Neural crest cell (in vitro differentiated cells): ENCODE measurements at places on chromosomes 5 and 9.

- H3K27ac ChIP-seq: no peak overlapping the region
- DNase-seq: no peak
- H3K27me3 ChIP-seq: no peaks in the 10 kb centered on the region
Measured at GRCh38 chr5:172010278-172010677, 3.8 kb upstream of the FBXW11 start.

GRCh38 chr5:168562279-168562678 is 16.9 kb downstream of the PANK3 start:
- H3K27me3 ChIP-seq: no peaks in the 10 kb centered on the region
- no peaks in the 10 kb centered on the region for H3K4me1 ChIP-seq
- H3K36me3 ChIP-seq: peaks cover 13% of the 10 kb centered on the region
- no peak overlapping the region for H3K27ac ChIP-seq

DNA sequence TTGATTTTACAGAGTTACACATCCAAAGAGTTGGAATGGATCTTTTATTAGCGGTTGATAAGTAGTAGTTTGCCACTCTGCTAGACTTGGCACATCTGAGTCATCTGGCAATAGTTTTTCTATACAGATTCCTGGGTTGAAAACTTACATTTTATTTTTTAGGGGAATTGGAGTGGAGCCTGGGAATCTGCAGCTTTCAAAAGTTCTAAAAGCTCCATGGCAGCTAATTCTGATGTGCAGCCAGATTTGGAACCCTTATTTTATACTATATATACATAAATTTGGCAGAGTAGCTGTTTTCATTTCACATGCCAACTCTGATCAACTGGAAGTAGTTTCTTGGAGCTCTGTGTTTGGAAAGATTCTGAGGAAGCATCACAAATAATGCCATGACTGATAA is 715.5 kb downstream of the TLR4 start:
- no peak overlapping the region for H3K27ac ChIP-seq
- H3K4me1 ChIP-seq: peaks cover 7% of the 10 kb centered on the region
- no peaks in the 10 kb centered on the region for H3K27me3 ChIP-seq
- H3K36me3 ChIP-seq: no peaks in the 10 kb centered on the region
- H3K4me3 ChIP-seq: no peak overlapping the region

DNA sequence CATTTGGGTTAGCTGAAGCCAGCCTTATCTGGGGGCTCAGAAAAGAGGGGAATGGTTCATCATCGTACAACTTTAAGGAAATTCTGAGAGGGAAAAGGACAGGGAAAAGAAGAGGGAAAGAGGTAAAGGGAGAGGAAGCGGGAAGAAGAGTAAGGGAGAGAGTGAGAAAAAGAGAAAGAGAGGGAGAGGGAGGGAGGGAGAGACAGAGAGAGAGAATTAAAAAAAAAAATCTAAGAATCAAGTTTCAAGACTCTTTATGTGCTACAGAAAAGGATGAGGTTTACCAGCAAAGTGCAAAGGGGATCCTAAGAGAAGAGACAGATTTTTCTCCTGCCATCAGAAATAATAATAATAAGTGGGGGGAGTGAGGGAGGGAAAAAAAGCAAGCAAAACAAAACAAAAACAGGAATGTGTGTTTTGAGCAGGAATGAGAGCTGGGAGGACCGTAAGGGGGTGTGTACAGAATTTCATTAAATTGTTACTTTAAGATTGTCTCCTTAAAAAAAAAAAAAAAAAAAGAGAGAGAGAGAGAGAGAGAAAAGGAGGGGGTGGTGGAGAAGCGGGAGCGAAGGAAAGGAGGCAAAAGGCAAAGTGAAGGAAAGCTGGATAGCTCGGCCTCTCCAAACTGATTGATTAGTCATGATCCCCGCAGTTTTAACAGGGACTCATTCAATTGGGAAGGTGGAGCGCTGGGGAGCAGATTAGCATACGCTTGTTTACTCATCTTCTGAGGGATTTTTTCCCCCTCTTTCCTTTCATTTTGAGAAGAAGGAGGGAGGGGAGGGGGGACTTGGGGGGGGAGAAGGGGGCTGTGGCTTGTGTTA is 438 bp upstream of the PAPPA start:
- no peak for DNase-seq
- no peaks in the 10 kb centered on the region for H3K36me3 ChIP-seq
- H3K27ac ChIP-seq: no peak overlapping the region

GRCh38 chr9:18526685-18527084 is 52.7 kb downstream of the ADAMTSL1 start:
- H3K4me3 ChIP-seq: no peak overlapping the region
- no peaks in the 10 kb centered on the region for H3K36me3 ChIP-seq
- DNase-seq: no peak

DNA sequence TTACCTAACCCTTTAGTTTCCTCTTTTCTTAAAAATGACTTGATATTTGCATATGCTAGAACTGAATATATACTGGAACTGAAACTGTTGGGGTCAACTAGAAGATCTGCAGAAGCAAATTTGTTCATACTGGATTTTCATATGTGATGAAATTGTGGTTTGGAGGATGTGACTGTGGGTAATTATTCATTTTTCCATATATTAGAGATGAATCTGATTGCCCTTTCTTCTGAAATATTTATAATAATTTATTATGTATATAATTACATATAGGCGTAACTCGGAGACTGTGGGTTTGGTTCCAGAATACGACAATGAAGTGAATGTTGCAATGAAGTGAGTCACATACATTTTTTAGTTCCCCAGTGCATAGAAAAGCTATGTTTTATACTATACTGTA is 149.1 kb downstream of the ATP10B start:
- H3K27ac ChIP-seq: no peak overlapping the region
- no peak for DNase-seq
- no peak overlapping the region for H3K4me3 ChIP-seq
- peaks cover 17% of the 10 kb centered on the region for H3K4me1 ChIP-seq
- H3K27me3 ChIP-seq: no peaks in the 10 kb centered on the region

DNA sequence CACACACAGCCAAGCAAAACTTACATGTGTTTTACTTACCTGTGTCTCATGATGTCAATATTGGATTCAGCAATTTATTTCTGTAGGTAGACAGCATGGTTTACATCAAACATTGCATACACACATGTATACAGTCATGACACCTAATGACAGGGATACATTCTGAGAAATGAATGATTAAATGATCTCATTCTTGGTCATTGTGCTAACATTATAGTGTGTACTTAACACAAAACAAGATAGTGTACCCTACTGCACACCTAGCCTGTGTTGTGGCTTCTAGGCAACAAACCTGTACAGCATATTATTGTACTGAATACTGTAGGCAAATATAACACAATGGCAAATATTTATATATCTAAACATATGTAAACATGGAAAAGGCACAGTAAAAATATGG is 28.0 kb downstream of the ISOC1 start:
- no peaks in the 10 kb centered on the region for H3K36me3 ChIP-seq
- H3K4me1 ChIP-seq: no peaks in the 10 kb centered on the region
- no peak for DNase-seq

DNA sequence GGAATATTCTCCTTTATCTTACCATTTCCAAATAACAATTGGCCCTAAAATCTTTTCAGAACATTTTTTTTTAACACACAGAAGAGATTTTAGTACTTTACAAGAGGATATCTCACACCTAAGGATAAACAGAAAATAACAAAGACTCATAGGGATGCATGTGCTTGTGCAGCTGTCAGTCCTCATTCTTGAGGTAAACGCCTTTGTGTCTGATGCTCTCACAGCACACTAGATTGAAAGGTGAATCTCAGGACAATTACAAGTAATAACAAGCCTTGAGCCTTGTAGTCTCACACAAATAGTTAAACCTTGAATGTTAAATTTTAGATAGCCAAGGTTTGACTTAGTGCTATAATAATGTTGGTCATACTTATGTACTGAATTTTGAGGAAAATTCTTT is 439.2 kb downstream of the PTPRD start:
- H3K4me3 ChIP-seq: no peak overlapping the region
- no peaks in the 10 kb centered on the region for H3K4me1 ChIP-seq
- no peak for DNase-seq

GRCh38 chr5:138654281-138654867 is 79.2 kb upstream of the HSPA9 start:
- no peaks in the 10 kb centered on the region for H3K36me3 ChIP-seq
- H3K27ac ChIP-seq: peak overlapping the region; percentile 79
- H3K4me1 ChIP-seq: peaks cover 28% of the 10 kb centered on the region
- no peak overlapping the region for H3K4me3 ChIP-seq

DNA sequence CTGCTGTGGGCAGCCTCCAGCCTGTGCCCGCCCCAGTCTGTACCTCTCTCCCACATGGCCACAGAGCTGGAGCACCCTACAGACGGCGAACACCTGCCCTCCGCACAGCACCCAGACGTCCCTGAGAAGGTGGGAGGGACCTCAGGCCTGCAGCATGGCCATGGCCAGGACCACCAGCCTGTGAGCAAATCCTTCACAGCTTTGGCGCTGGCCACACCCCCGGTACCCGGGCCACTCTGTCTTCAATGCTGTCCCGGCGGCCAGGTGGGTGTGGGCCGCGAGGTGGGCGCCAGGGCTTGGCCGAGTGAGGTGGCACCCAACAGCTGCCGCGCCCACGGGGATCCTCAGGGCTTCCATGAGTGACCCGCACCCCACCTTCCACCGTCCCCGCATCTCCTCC is 18.7 kb downstream of the NOTCH1 start:
- H3K27me3 ChIP-seq: peaks cover 6% of the 10 kb centered on the region
- H3K4me3 ChIP-seq: no peak overlapping the region
- no peaks in the 10 kb centered on the region for H3K36me3 ChIP-seq
- H3K27ac ChIP-seq: no peak overlapping the region
- no peak for DNase-seq

DNA sequence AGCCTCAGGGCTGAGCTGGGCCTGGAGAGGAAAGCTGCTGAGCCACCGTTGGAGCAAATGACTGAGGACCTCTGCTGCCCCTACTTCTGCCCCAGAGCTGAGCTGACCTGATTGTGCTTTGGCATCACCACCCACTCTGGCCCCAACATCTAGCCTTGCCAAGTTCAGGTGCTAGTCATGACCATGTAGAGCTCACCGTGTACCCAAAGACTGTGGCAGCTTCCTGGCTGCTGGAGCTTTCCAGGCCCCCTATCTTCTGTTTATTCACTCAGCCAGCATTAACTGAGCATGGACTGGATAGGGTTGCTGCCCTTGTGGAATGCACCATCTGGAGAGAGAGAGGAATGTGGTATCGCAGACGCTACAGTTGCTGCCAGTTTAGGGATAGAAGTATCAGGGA is 49.1 kb downstream of the JADE2 start:
- H3K4me3 ChIP-seq: no peak overlapping the region
- DNase-seq: no peak
- H3K27me3 ChIP-seq: no peaks in the 10 kb centered on the region
- H3K4me1 ChIP-seq: peaks cover 17% of the 10 kb centered on the region
- H3K36me3 ChIP-seq: no peaks in the 10 kb centered on the region

DNA sequence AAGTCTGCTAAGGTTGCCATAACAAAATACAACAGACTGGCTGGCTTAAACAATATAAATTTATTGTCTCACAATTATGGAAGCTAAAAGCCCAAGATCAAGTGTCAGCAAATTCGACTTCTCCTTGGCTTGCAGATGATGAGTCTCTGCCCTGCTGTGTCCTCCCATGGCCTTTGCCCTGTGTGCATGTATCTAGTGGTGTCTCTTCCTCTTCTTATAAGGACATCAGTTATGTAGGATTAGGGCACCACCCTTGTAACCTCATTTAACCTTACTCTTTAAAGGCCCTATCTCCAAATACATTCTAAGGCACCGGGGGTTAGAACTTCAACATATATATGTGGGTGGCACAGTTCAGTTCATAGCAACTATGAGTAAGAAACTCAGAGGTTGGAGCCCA is 157.9 kb upstream of the RASA1 start:
- no peak overlapping the region for H3K4me3 ChIP-seq
- H3K27ac ChIP-seq: no peak overlapping the region
- no peaks in the 10 kb centered on the region for H3K27me3 ChIP-seq
- DNase-seq: no peak

DNA sequence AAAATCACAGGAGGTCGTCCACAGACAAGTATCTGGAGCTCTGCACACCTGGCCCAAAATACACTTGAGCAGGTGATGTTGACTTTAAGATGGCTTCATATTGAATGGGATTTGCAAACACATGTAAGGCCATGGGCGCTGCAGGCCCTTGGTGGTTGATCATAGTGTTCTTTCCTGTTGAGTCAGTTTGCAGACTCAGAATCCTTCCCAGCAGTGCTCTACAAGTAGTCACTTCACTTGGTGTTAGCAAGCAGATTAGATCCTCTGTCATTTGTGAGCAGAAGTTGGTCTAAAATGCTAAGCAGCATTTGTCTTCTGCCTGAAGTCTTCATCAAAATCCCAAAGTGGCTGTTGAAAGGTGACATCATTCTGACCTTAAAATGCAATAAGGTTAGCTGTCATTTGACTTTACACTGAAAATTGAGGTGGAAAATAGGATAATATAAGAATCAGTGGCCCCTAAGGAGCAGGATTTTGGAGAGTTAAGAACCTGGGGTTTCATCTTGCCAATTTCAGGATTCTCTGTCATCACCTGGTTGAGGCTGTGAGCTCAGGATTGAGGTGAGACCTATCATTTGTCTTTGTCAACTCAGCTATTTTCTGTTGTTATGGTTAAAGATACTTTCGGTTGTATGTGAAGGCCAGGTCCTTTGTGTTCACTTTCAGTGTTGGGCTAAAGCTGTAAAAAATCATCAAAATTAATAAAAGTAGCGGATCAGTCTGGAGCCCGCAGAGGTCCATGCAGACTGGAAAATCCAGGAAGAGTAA is 114.5 kb downstream of the LRRC70 start:
- H3K36me3 ChIP-seq: no peaks in the 10 kb centered on the region
- H3K4me1 ChIP-seq: no peaks in the 10 kb centered on the region
- H3K27me3 ChIP-seq: no peaks in the 10 kb centered on the region

DNA sequence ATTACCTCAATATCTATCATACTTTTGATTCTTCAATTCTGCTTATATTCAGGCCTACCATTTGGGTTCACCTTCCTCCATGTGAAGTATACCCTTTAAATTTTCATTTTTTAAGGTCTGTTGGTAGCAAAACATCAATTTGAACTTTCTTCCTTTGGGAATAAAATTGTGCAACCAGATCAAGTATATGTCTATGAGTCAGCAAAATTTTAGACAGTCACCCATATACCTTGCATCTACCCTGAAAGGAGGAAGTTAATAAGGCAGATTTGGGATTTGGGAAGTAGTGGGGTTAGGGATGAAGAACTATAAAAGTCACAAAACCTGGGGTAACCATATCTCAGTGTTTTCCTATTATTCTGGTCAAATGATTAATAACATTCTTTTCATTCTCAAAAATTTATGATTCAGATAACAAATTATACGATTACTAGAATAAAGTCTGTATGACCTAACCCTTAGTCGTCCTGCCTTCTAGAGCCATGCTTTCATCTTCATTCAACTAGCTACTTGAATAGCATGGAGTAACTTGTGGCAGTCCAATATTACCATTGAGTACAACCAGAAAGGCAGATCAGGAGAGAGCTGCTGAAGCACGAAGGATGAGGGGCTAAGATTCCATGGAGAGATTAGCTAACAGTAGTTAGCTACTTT is 2.8 kb upstream of the IL33 start:
- peaks cover 4% of the 10 kb centered on the region for H3K4me1 ChIP-seq
- DNase-seq: no peak
- H3K27ac ChIP-seq: no peak overlapping the region
- H3K4me3 ChIP-seq: no peak overlapping the region
- no peaks in the 10 kb centered on the region for H3K27me3 ChIP-seq

GRCh38 chr5:174235221-174236011 is 189.9 kb downstream of the NSG2 start:
- no peak overlapping the region for H3K27ac ChIP-seq
- DNase-seq: no peak
- H3K27me3 ChIP-seq: no peaks in the 10 kb centered on the region
- H3K4me1 ChIP-seq: no peaks in the 10 kb centered on the region
- H3K36me3 ChIP-seq: no peaks in the 10 kb centered on the region
- no peak overlapping the region for H3K4me3 ChIP-seq

- DNase-seq: no peak
- H3K27me3 ChIP-seq: no peaks in the 10 kb centered on the region
- H3K36me3 ChIP-seq: no peaks in the 10 kb centered on the region
Measured at GRCh38 chr5:15234911-15235310, 265.1 kb upstream of the FBXL7 start.
